ENCODE measurements at places on chromosomes 2 and 18.
A peak's percentile ranks its signal among the peaks of the same experiment; 100 is the strongest.

DNA sequence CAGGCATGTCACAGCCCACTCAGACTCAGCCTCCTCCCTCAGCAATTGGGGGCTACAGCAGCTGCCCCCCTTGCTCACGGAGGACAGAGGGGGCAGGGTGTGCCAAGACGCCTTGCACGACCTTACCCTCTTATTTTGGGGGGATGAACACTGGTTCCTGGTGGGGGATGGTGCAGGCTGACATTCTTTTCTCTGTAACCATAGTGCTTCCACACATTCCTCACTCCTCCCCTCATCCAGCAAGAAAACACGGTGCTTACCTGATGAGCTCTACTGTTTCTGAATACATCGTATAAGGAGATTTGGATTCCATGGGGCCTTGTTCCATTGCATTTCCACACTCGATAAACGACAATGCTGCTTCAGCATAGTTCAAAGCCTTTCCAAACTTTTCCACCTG is 75.4 kb upstream of the REV1 start:
- no peak for DNase-seq

- DNase-seq: peak; percentile 34
Observed at GRCh38 chr2:39437522-39438296, 624 bp upstream of the MAP4K3 start.

DNA sequence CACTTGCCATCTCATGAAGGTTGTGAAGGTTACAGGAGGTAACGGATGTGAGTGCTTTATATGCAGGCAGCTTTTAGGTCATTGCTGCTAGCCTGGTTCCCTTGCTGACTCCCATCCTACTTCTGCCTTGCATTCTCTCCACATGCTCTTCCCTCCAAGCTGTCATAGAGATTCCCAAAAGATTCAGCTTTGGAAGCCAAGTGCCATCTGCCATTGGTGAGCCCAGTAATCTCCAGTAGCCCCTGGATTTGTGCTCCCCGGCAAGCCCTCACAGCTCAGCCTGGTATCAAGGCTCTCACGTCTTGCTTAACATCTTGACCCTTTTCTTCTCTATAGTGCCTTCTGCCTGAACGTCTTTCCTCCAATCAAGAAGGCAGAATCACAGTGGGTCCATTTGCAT is 61.6 kb downstream of the MYT1L start:
- no peak for DNase-seq

GRCh38 chr2:40454321-40454720 is 2.4 kb upstream of the SLC8A1 start:
- no peak for DNase-seq

DNA sequence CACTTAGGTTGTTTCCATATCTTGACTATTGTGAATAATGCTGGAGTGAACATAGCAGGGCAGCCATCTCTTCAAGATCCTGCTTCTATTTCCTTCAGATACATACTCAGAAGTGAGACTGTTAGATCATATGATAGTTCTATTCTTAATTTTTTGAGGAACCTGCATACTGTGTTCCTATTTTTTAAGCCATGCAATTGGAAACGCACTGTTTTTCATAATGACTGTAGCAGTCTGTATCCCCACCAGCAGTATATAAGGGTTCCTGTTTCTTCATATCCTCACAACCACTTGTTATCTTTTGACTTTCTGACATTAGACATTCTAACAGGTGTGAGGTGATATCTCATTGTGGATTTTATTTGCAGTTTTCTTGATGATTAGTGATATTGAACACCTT is 15.5 kb downstream of the NEURL3 start:
- DNase-seq: no peak

DNA sequence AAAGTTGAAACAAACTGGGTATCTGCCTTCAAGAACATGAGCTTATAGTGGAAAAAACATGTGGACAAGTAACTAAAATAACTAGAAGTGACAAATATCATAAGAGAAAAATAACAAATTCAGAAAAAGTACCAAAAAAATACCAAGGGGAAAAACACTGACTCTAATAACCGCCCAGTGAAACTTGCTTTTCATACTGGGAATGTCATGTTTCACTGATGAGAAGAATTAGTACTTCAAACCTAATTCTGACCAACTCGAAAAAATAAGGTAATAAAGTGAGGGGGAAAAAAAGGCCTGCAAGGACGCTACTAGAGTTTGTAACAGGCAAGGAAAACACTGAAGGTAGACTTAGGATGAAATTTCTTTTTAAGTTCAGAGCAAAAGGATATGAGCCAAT is 83.6 kb downstream of the RTTN start:
- no peak for DNase-seq

GRCh38 chr18:13592246-13592645 is 134.1 kb downstream of the FAM210A start:
- DNase-seq: no peak

DNA sequence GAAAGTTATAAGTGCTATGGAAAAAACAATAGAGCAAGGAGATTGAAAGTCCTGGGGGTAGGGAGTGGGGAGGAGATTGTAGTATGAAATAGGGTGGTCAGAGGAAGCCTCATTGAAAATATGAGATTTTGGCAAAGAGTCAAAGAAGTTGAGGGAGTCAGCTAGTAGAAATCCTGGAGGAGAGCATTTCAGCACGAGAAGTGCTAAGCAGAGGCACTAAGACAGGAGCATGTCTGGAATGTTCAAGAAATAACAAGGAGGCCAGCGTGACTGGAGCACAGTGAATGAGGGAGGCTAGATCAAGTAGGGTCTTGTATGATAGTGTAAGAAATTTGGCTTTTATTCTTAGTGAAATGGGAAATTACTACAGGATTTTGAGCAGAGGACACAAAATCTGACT is 2.1 kb upstream of the TSPYL6 start:
- no peak for DNase-seq

DNA sequence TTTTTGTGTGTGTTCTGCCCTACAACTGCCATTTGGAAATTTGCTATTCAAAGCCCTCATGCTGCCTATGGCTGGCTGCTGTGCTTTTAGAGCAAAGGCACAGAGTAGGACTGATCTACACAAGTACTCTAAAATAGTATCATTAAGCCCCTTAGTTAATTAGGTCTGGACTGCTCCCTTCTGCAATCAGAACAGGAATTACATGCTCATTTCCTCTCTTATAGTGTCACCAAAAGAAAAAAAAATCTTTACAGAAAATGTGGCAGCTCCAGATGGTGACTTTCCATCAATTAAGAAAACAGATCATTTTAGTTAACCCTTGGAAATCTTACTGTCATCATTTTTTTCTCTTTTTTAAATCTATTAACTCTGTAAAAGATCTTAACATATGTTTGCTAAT is 337.5 kb downstream of the RIT2 start:
- no peak for DNase-seq

DNA sequence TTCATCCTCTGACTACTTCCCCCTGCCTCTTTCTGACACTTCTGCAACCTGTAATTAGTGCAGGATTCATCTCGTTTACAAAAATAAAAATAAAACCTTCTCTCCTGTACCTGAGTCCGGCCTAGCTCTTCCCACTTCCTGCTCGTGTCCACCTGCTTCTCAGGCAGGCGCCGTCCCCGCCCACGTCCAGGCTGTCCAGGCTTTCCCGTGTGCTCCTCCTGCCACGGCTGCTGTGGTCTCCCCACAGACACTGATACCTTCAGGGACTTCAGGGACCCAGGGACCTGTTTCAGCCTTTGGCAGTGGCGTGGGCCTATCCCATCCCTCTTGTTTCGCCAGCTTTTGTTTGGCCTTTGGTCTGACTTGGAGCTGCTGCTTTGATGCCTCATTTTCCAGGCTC is 272.5 kb downstream of the PHLPP1 start:
- DNase-seq: no peak

DNA sequence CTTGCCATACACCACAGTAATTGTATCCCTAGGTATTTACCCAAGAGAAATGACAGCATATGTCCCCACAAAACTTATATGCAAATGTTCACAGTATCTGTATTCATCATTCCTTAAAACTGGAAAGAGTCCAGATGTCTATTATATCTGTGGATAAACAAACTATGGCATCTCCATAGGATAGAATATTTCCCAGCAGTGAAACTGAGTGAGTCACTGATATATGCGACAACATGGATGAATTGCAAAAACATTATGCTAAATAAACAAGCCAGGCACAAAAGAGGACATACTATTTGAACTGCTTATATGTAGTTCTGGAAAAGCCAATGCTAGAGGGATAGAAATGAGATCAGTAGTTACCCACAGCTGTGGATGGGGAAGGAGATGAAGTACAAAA is 359.4 kb upstream of the DSEL start:
- DNase-seq: no peak

GRCh38 chr2:121429119-121429903 is 101.4 kb upstream of the RNU4ATAC start:
- DNase-seq: no peak

GRCh38 chr2:47127862-47128543 is 27.1 kb downstream of the STPG4 start:
- DNase-seq: no peak

DNA sequence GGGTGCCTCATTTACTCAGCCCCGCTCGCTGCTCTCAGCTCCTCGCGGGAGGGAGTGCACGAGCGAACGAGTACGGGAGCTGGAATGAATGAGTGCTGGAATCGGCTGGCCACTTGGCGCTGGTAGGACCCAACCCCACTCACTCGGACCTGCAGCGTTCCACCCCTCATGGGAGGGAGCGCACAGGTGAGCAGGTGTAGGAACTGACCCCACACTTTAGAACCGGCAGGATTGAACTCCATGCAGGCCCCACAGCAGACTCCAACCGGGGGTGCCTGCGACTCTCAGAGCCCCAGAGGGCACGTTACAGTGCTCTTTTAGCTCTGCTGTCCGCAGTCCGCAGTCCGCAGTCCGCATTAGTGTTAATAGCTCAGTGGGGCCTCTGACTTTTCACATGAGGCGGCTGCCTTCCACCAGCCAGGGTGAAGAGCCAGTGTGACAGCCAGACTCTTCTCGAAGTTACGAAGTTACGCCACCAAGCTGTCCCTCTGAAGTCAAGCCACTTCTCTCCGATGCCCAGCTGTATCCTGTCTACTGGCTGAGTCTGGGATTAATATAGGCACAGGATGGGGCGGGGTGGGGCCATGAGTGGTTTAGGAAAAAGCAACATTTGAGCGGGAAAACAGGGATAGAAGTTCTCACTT is 102.7 kb upstream of the ARHGAP15 start:
- DNase-seq: peak; percentile 11

DNA sequence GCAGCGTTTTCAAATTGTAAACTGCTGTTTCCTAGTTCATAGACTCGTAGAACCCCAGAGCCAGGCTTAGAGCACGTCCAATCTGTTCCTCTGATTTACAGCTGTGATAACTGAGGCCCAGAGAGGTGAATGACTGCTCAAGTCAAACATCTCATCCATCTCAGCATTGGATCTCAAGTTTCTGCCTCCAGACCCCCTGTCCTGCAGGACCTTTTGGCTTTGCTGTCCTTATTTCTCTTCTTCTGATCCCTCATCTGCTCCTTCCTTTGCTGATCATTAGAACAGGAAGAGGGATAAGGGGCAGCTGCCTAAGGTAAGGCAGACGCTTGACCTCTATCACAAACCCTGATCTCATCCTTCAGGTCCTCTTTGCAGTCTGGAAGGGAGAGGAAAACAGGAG is 58.5 kb upstream of the CREB1 start:
- DNase-seq: no peak

- no peak for DNase-seq
Observed at GRCh38 chr2:146135245-146135644, 1615.3 kb upstream of the ZEB2 start.

DNA sequence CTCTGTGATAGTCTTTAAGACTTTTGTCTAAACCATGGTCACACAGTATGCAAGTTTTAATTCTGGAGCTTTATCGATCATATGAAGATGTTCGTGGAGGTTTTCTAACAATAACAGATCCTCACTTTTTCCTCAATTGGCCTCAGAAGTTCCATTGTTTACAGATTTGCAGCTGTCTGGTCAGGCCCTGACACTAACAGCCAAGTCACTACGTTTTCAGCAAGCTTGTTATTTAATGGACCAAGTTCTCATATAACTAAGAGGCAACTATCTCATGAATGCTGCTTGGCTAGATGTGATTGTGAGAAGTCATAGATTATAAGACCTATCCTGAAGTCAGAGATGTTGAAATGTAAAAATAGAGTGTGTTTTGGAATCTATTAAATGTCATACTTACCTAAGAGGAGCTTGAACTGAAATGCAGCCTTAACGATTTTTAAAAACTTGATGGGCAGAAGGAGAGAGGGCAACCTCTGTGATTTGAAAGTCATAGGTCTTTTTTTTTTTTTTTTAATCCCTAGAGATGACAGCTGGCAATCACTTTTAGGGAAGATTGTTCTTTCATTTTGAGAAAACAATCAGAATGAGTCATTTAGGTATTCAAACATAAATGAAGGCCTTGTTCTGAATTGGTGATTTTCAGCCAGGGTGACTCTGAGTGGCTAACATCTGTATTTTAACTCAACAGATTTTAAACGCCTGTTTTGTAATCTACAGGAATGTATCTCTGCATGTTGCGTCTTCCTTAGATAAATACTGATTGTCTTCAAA is 48.4 kb upstream of the NEMP2 start:
- no peak for DNase-seq

GRCh38 chr2:180952082-180952481 is 28.3 kb upstream of the UBE2E3 start:
- DNase-seq: no peak

DNA sequence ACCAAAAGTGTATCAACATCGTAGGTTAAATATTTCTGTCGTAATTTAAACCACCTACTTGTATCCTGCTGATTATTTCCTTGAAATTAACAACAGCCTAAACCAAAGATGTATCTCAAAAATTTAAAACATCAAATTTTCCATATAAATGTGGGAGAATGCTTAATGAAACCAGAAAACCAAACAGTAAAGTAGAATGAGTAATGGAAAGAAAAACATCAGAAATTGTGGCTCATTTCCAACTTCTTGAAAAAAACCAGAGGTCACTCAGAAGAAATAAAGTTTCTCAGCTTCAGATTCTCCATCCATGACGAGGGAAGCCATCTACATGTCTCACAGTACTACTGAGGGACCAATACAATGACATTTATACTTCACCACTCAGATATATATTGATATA is 296.5 kb downstream of the NOL4 start:
- DNase-seq: peak; percentile 15

- no peak for DNase-seq
Observed at GRCh38 chr2:138440759-138441158, 60.8 kb upstream of the SPOPL start.

- DNase-seq: no peak
Observed at GRCh38 chr2:214076527-214076926, 334.3 kb upstream of the VWC2L start.

DNA sequence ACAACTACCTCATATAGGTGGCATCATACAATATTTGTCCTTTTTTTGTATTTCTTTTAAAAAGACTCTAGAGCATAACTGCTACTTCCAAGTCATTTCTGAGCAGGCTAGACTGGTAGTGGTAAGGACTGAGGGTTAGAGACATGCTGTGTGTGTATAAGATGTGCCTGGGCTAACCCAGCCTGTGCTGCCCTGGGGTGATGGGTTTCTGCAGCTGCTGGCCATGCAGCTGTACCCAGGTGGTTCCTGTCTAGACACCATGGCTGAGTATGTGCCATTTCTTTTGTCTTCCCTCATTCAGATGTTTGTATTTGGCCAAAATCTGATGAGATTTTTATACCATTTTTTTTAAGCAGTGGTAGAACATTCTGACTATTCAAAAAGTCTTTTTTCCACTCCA is 40.0 kb downstream of the MERTK start:
- DNase-seq: no peak

GRCh38 chr2:601806-602455 is 75.3 kb downstream of the TMEM18 start:
- no peak for DNase-seq

All from muscle of back (tissue), 13 donors.